Karpas-422 (cell line): ENCODE measurements at places on chromosomes 6 and 20. TPM values are rescaled to one million over a fixed set of nuclear protein-coding genes. Genes with fewer than 3 reads are reported as not detected.

APCDD1L gene
- not detected in 2 replicates for total RNA-seq

PSORS1C2 gene
- not detected in 2 replicates for total RNA-seq

CRISP3 gene
- not detected in 2 replicates for total RNA-seq

LKAAEAR1 gene
- total RNA-seq = not detected in 2 replicates

GPX5 gene
- not detected in 2 replicates for total RNA-seq

MYCT1 gene
- not detected in 2 replicates for total RNA-seq

TMEM74B gene
- not detected in 2 replicates for total RNA-seq

- no peak overlapping the region for H3K27ac ChIP-seq
- DNase-seq = no peak
- H3K4me1 ChIP-seq = peaks cover 7% of the 10 kb centered on the region
- no peak overlapping the region for H3K4me3 ChIP-seq
- H3K27me3 ChIP-seq = no peaks in the 10 kb centered on the region
Measured at GRCh38 chr20:45067558-45067957, 33.4 kb downstream of the KCNS1 start.

DNA sequence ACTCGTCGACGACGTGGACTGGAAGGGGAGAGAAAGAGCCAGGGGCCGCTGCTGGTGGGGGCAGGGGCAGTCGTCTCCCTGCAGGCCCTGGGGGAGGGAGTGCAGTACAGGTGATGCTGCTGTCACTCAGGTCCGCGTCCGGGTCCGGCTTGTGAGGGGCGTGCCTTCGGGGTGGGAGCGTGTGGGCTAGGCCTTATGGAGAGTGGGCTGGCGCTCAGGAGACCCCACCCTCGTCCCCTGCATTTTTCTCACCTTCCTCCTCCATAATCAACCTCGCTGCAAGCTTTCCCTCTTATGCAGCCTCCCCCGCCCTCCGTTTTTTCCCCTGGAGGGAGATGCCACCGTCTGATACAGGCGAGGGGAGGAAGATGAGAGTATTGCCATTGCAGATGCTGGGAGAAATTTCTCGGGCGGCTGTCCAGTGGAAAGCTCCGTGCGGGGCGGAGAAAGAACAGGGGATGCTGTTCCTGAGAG lies 632 bp downstream of the PCMT1 start:
- peaks cover 31% of the 10 kb centered on the region for H3K4me1 ChIP-seq
- peaks cover 9% of the 10 kb centered on the region; the same call in 1 of the 2 replicates for H3K36me3 ChIP-seq
- DNase-seq = peak; percentile 91

DNA sequence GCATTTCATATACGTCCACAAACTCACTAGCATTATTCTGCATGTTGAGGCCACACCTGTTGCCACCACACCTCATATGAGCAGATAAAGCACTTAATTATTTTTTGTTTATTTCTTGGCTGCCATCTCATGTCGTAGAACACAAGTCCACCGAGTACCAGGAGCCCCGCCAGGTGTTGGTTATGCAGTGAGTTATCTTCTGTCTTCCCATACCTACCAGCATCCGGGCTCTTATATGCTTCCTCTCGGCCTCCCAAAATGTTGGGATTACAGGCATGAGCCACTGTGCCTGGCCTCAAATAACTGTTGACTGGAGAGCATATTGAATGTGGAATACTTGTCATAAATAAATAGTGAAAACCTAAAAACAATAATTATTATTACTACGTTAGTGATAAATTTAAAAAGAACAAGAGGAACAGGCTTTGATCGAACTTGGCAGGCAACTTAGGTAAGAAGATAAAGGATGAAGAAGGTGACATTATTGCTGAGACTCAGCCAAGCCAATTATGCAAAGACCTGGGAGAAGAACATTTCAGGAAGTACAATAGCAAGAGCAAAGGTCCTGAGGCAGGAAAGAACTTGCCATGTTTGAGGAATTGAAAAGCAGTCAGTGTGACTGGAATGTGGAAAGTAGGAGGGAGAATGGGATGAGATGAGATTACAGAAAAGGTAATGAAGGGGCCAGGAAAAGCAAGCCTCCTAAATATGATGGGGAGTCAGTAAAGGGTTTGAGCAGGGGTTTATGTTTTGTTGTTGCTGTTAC lies 12.6 kb upstream of the SLC23A2 start:
- H3K4me1 ChIP-seq = peaks cover 18% of the 10 kb centered on the region
- no peak overlapping the region for H3K4me3 ChIP-seq
- no peak overlapping the region for H3K27ac ChIP-seq
- no peaks in the 10 kb centered on the region for H3K27me3 ChIP-seq
- no peak for DNase-seq
- no peaks in the 10 kb centered on the region for H3K36me3 ChIP-seq

DNA sequence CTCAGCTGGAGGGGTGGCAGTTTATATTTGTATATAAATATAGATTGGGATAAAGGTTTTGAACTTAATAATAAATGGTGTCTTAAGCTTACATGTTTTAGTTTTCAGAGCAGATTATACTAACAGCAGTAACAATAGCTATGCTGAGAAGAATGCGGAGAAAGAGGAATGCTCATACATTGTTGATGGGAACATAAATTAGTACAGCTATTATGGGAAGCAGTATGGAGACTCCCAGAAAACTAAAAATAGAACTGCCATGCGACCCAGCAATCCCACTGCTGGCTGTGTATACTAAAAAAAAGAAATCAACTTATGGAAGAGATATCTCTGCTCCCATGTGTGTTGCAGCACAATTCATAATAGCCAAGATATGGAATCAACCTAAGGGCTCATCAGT lies 127.9 kb downstream of the BCKDHB start:
- no peak overlapping the region for H3K27ac ChIP-seq
- H3K4me3 ChIP-seq = no peak overlapping the region
- H3K4me1 ChIP-seq = no peaks in the 10 kb centered on the region

DNA sequence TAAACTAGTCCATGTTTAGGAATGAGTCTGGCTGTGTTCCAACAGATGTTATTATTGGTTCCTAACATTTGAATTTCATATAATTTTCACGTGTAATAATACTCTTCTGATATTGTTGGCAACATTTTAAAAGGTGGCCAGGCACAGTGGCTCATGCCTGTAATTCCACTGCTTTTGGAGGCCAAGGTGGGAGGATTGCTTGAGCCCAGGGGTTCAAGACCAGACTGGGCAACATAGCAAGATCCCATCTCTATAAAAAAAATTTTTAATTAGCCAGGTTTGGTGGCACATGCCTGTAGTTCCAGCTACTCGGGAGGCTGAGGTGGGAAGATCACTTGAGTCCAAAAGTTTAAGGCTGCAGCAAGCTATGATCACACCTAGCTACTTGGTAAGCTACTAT lies 116.2 kb downstream of the MTHFD1L start:
- H3K27me3 ChIP-seq = no peaks in the 10 kb centered on the region
- no peak overlapping the region for H3K4me3 ChIP-seq
- H3K4me1 ChIP-seq = peaks cover 40% of the 10 kb centered on the region
- H3K27ac ChIP-seq = peak overlapping the region; percentile 83

DNA sequence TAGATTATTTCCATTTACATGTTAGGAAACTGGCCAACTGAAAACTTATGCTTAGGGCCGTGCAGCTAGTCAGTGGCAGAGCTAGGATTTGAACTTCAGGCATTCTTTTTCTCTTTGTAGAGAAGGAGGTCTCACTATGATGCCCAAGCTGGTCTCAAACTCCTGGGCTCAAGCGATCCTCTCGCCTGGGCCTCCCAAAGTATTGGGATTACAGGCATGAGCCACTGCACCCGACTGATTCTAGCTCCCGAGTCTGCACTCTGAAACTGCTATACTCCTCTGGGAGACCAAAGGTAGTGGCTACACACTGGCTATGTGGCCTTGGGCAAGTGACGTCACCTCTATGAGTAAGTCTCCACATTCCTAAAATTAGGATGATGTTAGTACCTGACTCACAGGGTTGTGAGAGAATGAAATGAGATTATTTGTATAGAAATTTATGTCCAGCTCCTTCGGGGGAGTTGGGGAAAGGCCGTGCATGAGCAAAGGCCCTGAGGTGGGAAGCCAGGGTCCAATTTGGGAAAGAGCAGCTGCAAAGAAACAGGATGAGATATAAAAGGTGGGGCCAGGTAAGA lies 6.4 kb downstream of the PLTP start:
- H3K27ac ChIP-seq = peak overlapping the region; percentile 95
- no peaks in the 10 kb centered on the region for H3K27me3 ChIP-seq
- H3K4me3 ChIP-seq = no peak overlapping the region

DNA sequence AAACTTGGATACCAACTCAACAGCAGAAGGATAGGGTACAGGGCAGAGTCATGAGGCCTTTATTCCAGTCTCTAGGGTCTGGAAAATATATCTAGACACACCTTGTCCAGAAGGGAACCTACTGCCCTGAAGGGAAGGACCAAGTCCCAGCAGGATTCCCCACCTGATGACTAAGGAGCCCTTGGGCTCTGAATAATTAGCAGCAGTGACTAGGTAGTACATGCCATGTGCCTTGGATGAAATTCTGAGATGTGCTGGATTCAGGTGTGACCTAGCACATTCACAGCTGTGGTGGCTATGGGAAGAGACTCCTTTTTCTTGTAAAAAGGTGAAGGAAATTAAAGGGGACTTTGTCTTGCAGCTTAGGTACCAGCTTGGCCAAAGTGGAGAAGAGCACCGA lies 364.3 kb upstream of the PTCHD4 start:
- H3K27me3 ChIP-seq = no peaks in the 10 kb centered on the region
- peak; percentile 10 for DNase-seq
- no peak overlapping the region for H3K4me3 ChIP-seq
- H3K27ac ChIP-seq = no peak overlapping the region
- H3K36me3 ChIP-seq = no peaks in the 10 kb centered on the region

GRCh38 chr6:155595284-155595683 lies 139.6 kb upstream of the NOX3 start:
- H3K4me1 ChIP-seq = no peaks in the 10 kb centered on the region
- no peak overlapping the region for H3K27ac ChIP-seq
- no peak overlapping the region for H3K4me3 ChIP-seq
- DNase-seq = no peak
- H3K27me3 ChIP-seq = no peaks in the 10 kb centered on the region
- no peaks in the 10 kb centered on the region for H3K36me3 ChIP-seq

DNA sequence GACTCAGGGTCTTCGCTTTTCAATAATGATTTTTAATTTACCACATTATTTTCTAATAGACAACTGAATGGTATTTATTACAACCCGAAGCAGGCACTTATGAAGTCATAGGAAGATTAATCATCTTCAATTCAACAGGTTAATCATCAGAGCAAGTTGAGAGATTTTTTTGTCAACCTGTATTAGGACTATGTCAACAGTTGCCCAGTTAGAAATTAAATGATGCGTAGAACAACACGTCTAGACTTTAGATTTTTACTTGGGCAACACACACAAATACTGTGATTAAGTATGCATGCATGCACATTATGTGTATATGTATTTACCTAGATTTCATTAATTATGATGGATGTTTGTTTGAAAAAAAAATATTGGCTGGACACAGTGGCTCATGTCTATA lies 4.3 kb downstream of the ILRUN start:
- 0 out of 2 replicates have a peak, but pooled peaks cover 5% of the 10 kb centered on the region for H3K36me3 ChIP-seq
- no peak overlapping the region for H3K4me3 ChIP-seq
- no peak overlapping the region for H3K27ac ChIP-seq
- no peaks in the 10 kb centered on the region for H3K27me3 ChIP-seq

DNA sequence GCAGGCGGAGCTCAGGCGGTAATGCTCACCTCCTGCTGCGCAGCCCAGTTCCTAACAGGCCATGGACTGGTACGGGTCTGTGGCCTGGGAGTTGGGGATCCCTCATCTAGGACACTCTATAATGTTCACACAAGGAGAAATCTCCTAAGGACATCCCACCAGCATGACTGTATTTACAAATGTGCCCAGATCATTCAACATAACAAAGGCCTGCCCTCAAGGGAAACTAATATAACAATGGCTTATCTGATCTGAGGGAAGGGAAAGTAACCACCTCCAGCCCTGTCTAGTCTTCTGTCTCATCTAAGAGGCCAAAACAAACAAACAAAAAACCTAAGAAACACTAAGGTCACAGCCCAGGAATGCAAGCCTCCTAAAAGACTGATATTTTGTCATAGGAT lies 232.8 kb downstream of the RNGTT start:
- no peak overlapping the region for H3K27ac ChIP-seq
- H3K4me1 ChIP-seq = peaks cover 9% of the 10 kb centered on the region
- H3K36me3 ChIP-seq = no peaks in the 10 kb centered on the region
- no peak overlapping the region for H3K4me3 ChIP-seq
